Progenitor cell of endocrine pancreas (in vitro differentiated cells): ENCODE measurements at places on chromosomes 11 and 22. TPM values are rescaled to one million over a fixed set of nuclear protein-coding genes. Genes with fewer than 3 reads are reported as not detected.

GRCh38 chr11:20038412-20038811, 121.9 kb downstream of the DBX1 start:
- H3K4me3 ChIP-seq, result no peak overlapping the region
- H3K27me3 ChIP-seq, result no peaks in the 10 kb centered on the region
- peak overlapping the region; percentile 81 for H3K27ac ChIP-seq
- no peak for DNase-seq
- peaks cover 29% of the 10 kb centered on the region for H3K36me3 ChIP-seq

GRCh38 chr11:134753771-134754520, 341.9 kb upstream of the B3GAT1 start:
- H3K27ac ChIP-seq, result no peak overlapping the region
- H3K27me3 ChIP-seq, result peaks cover 91% of the 10 kb centered on the region
- H3K36me3 ChIP-seq, result no peaks in the 10 kb centered on the region
- no peak overlapping the region for H3K4me3 ChIP-seq
- peaks cover 10% of the 10 kb centered on the region for H3K4me1 ChIP-seq

CCDC157 gene
- 11.1 and 13.5 TPM in 2 replicates for total RNA-seq

GRCh38 chr22:23522623-23523251, 57.4 kb downstream of the IGLL1 start:
- peaks cover 32% of the 10 kb centered on the region for H3K4me1 ChIP-seq
- peak overlapping the region; percentile 97 for H3K27ac ChIP-seq
- no peak for DNase-seq
- H3K4me3 ChIP-seq, result peak overlapping the region; percentile 50
- H3K27me3 ChIP-seq, result no peaks in the 10 kb centered on the region
- no peaks in the 10 kb centered on the region for H3K36me3 ChIP-seq

DNA sequence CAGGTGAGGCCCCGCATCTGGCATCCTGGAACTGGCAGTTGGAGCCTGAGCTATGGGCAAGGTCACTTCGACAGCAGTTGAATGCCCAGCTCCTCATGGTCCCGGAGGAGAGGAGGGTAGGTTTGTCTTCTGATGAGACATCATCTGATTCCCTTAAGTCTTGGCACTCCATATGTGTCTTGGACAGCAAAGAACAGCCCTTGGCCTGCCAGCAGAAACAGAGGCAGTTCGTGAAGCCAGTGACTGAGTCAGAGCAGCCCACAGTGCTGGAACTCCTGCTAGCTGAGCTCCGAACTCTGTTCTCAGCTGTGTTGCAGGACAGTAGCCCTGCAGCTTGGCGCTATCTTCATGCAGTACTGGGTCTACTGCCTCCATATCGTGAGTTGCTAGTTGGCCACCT, 1.0 kb downstream of the DNHD1 start:
- no peak overlapping the region for H3K4me3 ChIP-seq
- no peak overlapping the region for H3K27ac ChIP-seq
- DNase-seq, result no peak
- H3K4me1 ChIP-seq, result no peaks in the 10 kb centered on the region

SEC14L6 gene
- total RNA-seq, result 3.7 and 4.8 TPM in 2 replicates

GRCh38 chr11:27313157-27313821, 49.7 kb downstream of the CCDC34 start:
- H3K27me3 ChIP-seq, result no peaks in the 10 kb centered on the region
- peak overlapping the region; percentile 35 for H3K27ac ChIP-seq
- DNase-seq, result no peak
- H3K36me3 ChIP-seq, result no peaks in the 10 kb centered on the region

DNA sequence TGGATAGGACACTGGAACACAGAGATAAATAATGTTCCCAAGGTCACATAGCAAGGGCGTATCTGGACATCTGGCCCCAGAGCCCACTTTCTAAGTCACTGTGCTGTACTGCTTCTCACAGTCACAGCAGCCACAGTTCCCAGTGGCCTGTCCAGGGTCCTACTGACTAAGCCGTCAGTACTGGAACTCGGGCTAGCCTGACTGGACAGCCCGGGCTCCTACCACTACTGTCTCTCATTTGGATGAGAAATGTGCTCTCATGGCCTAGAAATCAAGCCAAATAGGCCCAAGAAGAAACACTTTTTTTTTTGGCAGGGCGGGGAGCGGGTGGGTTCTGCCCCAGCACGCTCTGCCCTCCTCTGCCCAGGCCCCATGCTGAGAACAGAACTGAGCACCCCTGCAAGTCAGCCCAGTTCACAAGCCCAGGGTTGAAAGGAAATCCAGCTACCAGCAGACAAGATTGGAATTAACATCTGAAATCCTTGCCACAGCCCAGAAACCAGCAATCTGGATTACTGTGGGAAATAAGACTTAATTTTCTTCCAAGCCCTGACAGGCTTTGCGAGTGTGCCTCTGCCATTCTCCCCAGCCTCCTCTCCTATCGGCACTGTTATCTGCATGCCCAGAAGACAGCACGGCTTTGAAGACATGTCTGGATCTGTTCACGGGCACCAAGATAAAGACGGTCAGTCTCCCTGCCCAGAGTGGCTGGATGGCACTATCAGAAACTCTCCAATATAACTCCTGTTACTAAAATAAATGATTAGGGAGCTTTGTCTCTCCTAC, 182.9 kb upstream of the NCAM1 start:
- H3K27me3 ChIP-seq, result peaks cover 16% of the 10 kb centered on the region
- no peak overlapping the region for H3K4me3 ChIP-seq
- no peak for DNase-seq
- no peak overlapping the region for H3K27ac ChIP-seq
- no peaks in the 10 kb centered on the region for H3K36me3 ChIP-seq
- peaks cover 1% of the 10 kb centered on the region for H3K4me1 ChIP-seq

OR52H1 gene
- 0.26 TPM in 1 of 2 replicates, not detected in the other for total RNA-seq

MAML2 gene
- 17.6 and 18.8 TPM in 2 replicates for total RNA-seq

TRIM34 gene
- total RNA-seq, result 2.0 TPM in 2 replicates

- DNase-seq, result peak; percentile 94
- H3K4me3 ChIP-seq, result peak overlapping the region; percentile 67
- H3K36me3 ChIP-seq, result no peaks in the 10 kb centered on the region
- no peaks in the 10 kb centered on the region for H3K27me3 ChIP-seq
- peak overlapping the region; percentile 96 for H3K27ac ChIP-seq
Measured at GRCh38 chr22:36454916-36455570, 26.4 kb downstream of the TXN2 start.

DNA sequence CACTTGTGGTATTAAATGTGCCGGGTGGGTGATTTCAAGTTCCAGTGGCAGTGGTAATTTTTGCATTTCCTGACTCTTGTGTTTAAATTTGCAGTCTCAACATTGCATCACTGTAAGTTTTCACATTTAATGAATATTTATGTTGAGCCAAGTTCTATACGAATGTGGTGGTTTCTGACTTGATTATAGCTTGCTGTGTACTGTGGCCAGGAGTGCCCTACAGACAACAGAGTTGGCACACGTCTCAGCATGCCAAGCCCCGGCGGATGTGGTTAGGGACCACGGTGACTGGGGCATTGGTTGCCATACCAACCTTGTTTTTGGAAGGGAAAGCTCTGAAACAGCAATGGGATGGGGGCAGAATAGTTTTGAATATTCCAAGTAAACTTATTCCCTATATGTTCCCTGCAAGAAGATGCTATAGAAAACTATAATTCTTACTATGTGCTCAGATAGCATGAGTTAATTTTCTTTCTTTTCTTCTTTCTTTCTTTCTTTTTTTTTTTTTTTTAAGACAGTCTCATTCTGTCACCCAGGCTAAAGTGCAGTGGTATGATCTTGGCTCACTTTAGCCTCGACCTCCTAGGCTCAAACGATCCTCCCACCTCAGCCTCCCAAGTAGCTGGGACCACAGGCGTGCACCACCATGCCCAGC, 16.0 kb downstream of the ZNRF3 start:
- no peak for DNase-seq
- no peaks in the 10 kb centered on the region for H3K36me3 ChIP-seq
- H3K4me1 ChIP-seq, result peaks cover 7% of the 10 kb centered on the region
- no peak overlapping the region for H3K4me3 ChIP-seq
- peaks cover 30% of the 10 kb centered on the region for H3K27me3 ChIP-seq

DNA sequence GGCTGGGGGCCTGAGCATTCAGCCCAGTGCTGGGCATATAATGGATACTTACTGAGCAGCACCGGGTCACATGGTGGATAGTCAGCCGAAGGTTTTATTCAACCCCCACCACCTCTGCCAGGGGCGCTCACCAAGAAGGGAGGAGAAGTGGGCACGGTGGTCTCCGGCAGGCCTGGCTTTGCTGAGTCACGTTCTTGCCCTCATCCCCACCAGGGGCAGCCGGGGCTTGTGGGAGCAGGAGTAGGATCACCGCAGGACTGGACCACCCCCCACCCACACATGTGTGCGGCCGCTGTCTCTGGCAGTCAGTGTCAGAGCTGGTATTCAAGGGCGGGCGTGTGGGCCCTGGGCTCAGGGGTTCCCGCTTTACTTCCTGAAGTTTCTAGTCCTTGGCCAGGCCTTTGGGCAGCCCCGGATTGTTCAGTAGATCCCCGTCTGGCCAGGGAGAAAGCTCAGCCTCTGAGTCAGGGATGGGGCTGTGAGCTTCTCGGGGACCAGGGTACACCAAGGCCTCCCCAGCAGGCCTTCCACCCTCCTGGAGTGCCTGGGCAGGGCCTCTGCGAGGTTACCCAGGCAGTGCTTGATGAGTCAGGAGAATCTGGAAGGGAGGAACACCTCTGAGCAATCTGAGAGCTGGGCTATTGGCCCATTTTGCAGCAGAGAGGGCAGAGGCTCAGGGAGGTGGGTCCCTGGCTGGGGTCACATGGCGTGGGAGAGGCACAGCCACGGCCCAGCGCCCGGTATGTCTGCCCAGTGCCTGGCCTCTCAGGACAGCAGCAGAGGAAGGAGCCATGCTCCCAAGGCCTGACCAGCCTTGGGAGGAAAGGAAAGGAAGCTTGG, 60.6 kb downstream of the RTL6 start:
- no peak overlapping the region for H3K4me3 ChIP-seq
- H3K36me3 ChIP-seq, result no peaks in the 10 kb centered on the region
- DNase-seq, result no peak
- peaks cover 4% of the 10 kb centered on the region for H3K4me1 ChIP-seq
- no peaks in the 10 kb centered on the region for H3K27me3 ChIP-seq

ARHGAP42 gene
- total RNA-seq, result 25.3 and 27.7 TPM in 2 replicates

NRGN gene
- 4.9 and 5.9 TPM in 2 replicates for total RNA-seq

DNA sequence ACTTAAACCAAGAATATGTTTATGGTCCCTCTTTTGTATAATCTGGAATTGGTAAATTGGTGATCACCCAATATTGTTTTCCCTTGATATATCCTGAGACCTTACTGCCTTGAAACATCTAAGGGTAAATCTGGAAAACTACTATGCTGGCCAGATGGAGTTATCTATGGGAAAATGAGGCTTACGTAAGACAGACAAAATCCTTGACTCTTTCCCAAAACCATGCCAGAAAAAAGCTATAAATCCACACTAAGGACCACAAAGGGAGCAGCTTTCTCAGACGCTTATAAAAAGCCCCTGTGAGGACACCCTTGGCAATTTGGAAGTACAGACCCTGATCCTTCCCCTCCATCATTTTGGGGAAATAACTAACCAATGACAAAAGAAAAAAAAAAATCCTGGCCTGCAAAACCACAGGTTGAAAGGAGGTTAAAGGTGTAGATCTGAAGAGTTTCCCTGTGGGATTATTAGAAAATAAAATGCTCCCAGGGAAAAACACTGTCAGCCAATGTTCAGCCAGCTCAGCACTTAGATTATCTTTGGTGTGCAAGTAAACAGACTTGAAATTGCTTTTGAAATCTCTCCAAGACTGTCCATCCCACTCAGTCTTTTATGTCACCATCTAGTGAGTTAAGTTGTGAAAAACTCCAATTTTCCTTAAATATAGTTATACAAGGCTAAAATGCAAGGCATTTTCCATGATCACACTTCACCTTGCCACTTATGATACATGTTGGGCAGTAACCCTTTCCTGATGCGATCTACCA, 6.6 kb upstream of the AMBRA1 start:
- H3K27me3 ChIP-seq, result no peaks in the 10 kb centered on the region
- peaks cover 1% of the 10 kb centered on the region for H3K4me1 ChIP-seq
- H3K36me3 ChIP-seq, result peaks cover 2% of the 10 kb centered on the region
- no peak overlapping the region for H3K4me3 ChIP-seq
- H3K27ac ChIP-seq, result no peak overlapping the region
- DNase-seq, result no peak

- H3K36me3 ChIP-seq, result no peaks in the 10 kb centered on the region
- DNase-seq, result no peak
- peaks cover 3% of the 10 kb centered on the region for H3K27me3 ChIP-seq
- H3K4me3 ChIP-seq, result no peak overlapping the region
- H3K4me1 ChIP-seq, result peaks cover 8% of the 10 kb centered on the region
- no peak overlapping the region for H3K27ac ChIP-seq
Measured at GRCh38 chr11:112464949-112465348, 204.3 kb upstream of the PLET1 start.

IL18 gene
- 1.4 and 2.9 TPM in 2 replicates for total RNA-seq

SYT13 gene
- total RNA-seq, result 22.9 and 24.5 TPM in 2 replicates

EED gene
- total RNA-seq, result 33.5 and 34.6 TPM in 2 replicates

DNA sequence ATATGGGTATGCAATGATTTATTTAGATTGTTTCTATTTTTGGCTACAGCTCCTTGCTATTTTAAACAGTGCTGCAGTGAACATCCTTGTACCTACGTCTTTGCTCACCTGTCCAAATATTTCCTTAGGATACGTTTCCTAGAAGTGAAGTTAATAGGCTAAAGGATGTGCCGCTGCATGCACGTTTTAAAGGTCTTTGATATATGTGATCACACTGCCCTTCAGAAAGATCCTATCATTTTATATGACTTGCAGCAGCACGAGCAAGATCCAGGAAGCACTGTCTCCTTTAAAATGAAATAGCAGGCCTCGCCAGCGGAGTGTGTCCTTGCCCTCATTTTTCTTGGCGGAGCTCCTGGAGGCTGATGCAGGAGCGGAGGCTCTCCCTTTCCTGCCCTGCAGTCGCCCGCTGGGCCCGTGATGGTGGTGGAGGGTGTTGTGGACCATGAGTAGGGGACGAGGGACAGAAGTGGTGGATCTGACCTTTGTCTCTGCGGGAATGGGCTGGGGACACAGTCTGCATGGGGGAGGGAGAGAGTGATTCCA, 19.4 kb downstream of the RPS6KA4 start:
- no peaks in the 10 kb centered on the region for H3K36me3 ChIP-seq
- no peak overlapping the region for H3K27ac ChIP-seq
- H3K27me3 ChIP-seq, result peaks cover 5% of the 10 kb centered on the region

MMP10 gene
- 0.22 TPM in 1 of 2 replicates, not detected in the other for total RNA-seq

DNA sequence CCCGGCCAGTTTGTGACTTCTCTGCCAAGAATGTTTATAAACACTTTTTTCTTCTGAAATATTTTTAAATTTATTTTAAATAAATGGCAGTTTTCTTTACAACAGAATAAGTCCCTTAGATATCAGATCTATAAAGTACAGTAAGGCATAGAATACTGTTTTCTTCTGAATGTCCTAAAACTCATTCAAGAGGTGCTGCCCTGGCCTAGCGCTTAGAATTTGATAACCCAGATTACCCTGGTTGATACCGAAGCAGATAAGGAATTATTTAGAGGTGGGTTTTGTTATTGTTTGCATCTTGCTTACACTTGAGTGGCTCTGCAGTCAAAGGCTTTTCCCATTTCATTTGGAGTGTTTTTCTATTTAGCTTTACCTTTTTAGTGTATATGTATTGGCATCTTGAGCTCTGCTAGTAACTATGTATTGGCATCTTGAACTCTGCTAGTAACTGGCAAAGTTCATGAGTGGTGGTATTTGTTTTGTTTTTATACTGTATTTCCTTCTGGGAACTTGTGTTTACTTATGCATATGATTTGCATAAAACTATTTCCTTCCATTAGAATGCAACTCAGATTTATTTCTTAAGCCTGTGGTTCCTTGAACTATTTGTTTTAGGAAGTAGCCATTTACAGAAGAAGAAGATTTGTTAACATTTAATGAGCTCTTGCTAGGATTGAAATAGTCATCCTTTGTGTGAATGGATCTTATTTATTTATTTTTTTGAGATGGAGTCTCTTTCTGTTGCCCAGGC, 1.2 kb downstream of the ACAD8 start:
- peaks cover 16% of the 10 kb centered on the region for H3K4me1 ChIP-seq
- DNase-seq, result no peak
- no peak overlapping the region for H3K27ac ChIP-seq
- peak overlapping the region; percentile 85 for H3K4me3 ChIP-seq
- H3K36me3 ChIP-seq, result peaks cover 5% of the 10 kb centered on the region
- H3K27me3 ChIP-seq, result no peaks in the 10 kb centered on the region
